ENCODE measurements at places on chromosomes 7 and 10.

DNA sequence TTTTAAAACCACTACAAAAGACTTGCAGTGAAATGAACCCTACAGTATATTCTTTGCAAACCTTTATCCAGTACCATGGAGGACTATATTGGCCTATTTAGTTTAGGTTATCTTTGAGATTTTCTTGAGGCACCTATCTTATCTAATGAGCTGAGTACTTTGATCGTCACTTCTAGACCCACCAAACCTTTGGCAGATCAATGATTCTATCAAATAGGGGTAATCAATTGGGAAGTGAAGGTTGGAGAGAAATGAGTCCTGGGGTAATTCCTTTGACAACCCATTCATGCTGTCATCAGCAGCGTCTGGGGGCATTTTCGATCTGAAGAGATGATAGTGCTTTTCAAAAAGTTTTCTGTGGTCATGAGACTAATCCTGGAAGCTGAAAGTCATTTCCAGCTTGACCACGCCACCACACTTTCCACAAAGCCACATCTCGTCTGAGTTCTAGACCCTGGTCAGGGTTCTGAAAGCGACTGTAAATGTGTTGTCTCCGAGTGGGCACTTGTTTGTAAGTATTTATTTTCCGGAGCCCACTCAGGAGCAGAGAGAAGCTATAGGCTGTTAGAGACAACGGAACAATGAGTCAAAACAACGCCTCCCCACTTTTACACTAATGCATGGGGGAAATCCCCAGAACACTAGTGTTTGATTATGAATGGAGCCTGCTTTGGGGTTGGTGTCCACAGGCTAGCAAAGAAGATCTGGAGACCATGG lies 4.8 kb downstream of the EGR2 start:
- DNase-seq = no peak

DNA sequence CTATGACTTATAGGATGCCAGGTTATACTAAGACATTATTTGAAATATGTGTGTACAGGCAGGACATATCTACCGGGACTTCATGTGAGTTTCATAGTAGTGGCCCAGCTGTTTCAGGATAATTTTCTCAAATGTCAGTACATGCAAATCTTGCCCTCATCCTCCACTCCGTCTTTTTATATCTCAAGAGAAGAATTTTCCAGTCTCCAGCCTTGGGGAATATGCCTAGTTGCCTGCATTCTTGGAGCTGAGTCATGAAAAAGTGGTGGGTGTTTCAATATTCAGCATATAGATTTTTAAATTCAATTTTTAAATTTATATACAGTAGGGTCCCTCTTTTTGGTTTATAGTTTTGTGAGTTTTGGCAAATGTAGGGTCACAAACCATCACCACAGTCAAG lies 236.7 kb downstream of the OTUD1 start:
- no peak for DNase-seq

DNA sequence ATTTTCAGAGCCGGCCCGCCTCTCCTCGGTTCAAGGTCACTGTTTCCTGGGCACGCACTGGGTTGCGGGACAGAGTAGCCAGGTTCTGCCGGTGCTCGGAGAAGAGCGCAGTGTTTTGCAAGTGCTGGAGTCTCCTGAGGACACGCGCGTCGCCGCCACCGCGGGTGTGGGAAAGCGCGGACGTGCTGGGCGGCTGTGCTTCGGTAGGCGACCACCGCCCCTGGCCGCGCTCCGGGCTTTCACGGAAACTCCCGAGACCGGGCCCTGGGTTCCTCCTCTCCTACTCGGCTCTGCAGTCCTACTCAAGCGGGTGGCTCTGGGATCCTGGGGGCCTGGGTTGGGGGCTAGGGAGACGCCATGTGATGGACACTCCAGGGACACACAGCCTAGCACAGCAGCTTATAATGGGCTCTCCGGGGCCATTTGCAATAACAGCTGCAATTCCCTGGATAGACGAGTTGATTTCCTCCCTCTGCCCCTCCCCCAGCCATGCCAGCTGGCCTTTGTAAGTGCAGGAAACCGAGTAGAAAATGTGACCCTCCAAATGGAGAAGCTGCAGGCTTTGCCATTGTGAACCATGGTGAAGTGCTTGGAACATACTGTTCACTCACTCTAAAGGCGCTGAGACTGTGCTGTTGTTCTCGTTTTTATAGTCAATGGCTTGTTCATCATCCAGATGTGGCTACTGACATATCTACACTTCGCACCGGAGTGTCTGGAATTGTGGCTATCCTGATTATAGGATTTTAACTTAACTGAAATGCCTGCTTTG lies 2.1 kb downstream of the FRAT1 start:
- DNase-seq = no peak

- DNase-seq = no peak
Observed at GRCh38 chr10:33419311-33419710, 84.8 kb upstream of the NRP1 start.

DNA sequence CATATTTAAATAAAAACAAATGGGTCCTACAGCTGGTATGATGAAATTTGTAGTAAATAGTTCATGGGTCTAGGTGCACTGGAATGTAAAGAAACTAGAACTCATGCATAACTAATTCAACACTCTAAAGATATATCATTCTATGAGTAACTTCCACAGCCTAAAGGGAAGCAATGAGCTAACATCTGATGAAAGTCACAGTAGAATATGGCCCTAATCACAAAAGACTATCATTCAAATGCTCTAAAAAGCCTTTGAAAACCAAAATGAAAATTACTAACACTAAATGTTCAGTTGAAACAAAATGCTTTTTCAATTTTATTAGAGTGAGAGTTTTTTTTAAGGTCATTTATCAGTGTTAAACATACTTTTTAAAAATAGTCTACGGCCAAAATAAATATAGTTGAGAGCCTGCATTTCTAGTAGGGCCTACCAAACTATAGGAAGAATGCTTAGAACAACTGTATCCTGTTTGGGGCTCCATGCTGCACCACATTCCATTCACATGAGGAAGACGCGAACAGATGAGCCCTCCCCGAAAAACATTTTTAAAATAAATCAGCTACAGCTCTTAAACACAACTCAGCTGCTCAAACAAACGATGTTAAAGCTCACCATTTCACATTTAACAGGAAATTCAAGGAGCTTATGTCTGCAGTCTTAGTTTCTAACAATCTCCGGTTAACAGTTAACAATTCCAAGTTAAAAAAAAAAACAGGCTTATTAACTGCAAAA lies 134.5 kb downstream of the NRBF2 start:
- peak; percentile 27 for DNase-seq

DNA sequence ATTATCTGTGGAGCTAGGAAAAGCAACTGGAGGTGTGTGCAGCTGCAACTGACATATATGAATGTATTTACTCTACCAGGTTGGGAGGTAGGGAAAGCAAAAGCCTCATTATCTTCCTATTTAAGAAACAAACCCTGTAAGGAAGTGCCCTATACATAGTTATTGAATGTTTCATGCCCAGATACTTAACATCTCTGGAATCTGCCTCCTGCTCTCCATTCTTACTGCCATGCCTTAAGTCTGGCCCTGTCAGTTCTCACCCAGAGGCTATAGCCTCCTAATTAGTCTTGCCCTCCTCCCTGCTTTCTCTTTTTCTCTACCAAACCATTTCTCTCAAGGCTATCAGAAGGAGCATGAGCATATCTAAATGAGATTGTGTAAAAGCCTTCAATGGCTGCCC lies 542.6 kb upstream of the LRRN3 start:
- DNase-seq = no peak

- DNase-seq = peak; percentile 37
Observed at GRCh38 chr7:51316262-51316665, 345 bp downstream of the COBL start.

DNA sequence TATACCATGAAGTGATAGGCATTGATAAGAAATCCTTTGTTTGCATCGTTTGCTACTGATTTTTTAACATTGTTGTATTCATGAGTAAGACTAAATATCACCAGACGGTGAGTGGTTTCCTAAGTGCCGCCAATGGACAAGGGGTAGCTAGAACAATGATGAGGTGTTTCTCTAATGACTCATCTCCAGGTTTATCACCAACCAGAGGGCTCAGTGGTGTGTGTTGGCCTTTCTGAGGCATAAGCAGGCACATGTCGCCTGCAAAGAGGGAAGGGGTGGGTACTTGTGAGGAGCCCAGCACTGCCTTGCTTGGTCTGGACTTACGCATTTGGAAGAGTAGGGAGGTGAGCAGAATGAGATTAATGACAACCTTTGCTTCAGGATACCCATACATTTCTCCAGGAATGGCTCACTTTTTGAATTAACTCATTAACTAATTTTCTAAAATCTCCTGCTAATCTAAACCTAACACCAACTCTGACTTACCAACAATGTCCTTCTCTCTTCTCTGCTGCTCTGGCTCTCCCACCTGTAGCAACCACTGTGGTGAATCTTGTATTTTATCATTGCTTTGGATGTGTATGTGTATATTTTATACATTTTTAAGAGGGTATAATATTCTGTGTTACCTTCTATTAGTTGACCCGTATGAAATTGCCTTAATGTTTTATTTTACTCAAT lies 722.6 kb downstream of the GRID1 start:
- DNase-seq = no peak

DNA sequence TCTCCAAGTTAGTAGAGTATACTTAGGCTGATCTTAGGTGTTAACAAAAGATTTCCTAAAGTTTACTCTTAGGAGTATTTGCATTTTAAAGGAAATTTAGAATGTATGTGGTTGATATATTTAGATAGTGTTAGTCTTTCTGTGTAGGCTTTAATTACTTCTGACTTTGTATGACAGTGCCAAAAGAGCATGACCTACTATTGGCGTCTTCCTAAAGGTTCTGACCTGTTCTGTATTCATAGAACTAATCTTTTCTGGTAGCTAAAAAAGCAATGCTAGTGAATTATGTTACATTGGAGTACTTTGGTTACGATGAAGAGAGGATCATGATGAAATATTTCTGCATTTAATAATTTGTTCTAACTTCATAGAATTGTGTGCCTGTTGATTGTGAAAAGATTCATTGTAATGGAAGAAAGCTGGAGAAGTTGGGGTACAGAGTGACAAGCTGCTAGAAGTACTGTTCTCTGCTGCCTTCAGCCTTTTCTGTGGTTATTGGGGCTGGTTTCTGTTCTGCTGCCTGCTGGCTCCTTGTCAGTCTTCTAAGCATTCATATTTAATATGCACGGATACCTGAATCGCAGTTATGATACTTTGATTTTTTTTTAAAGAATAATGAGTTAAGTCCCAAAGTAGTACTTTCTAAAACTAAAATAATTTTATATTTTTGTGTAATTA lies 13.2 kb downstream of the WAC start:
- no peak for DNase-seq

GRCh38 chr10:20596911-20597310 lies 300.2 kb downstream of the NEBL start:
- no peak for DNase-seq

- no peak for DNase-seq
Observed at GRCh38 chr10:74329873-74330272, 178.9 kb downstream of the ADK start.

- DNase-seq = no peak
Observed at GRCh38 chr10:99619090-99619800, 994 bp downstream of the SLC25A28 start.

DNA sequence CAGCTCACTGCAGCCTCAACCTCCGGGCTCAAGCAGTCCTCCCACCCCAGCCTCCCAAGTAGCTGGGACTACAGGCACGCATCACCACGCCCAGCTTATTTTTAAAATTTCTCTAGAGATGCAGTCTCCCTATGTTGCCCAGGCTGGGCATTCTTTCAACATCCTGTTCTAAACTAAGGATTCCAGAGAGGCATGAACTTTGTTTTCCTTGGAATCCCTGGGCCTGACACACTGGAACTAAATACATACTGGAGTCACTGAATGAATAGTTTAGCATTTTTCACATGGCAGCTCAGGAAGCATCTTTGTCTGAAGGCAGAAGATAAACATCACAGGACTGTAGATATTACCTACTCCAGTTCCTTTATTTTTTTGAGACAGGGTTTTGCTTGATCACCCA lies 108.7 kb downstream of the ITIH5 start:
- no peak for DNase-seq

- no peak for DNase-seq
Observed at GRCh38 chr7:107394831-107395230, 75.0 kb upstream of the GPR22 start.

Measured in NCI-H2081 (cell line).